ENCODE measurements at places on chromosomes 6 and 20.

GRCh38 chr6:106513808-106514582, 115.3 kb downstream of the RTN4IP1 start:
- no peak for DNase-seq

GRCh38 chr6:160279850-160280249, 21.2 kb upstream of the SLC22A2 start:
- no peak for DNase-seq

GRCh38 chr6:163706500-163707087, 292.1 kb downstream of the QKI start:
- no peak for DNase-seq

GRCh38 chr20:38579219-38579910, 1.6 kb upstream of the ADIG start:
- DNase-seq, result no peak

DNA sequence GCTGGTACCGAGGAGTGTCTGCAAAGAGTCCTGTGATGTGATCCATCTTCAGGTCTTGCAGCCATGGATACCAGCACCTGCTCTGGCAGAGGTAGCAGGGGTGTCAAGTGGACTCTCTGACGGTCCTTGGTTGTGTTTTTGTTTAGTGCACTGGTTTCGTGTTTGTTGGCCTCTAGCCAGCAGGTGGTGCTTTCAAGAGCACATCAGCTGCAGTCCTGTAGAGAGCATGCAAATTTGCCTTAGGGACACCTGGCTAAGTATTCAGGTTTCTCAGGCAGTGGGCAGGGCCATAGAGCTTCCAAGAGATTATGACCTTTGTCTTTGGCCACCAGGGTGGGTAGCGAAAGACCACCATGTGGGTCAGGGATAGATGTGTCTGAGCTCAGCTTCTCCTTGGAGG, 14.5 kb upstream of the RGS17 start:
- no peak for DNase-seq

- no peak for DNase-seq
These were observed 70.5 kb downstream of the MOXD1 start for GRCh38 chr6:132330759-132331158.

- DNase-seq, result no peak
These were observed 366.2 kb downstream of the TFAP2A start for GRCh38 chr6:10048370-10049297.

GRCh38 chr6:1163501-1163900, 148.4 kb upstream of the FOXQ1 start:
- DNase-seq, result no peak
